Lung (tissue), 17 donors: ENCODE measurements at places on chromosomes 4 and X. TPM values are rescaled to one million over a fixed set of nuclear protein-coding genes. Genes with fewer than 3 reads are reported as not detected.
A peak's percentile ranks its signal among the peaks of the same experiment; 100 is the strongest.

The CSN3 gene
- not detected for polyA plus RNA-seq

The NBDY gene
- 20.8 TPM for polyA plus RNA-seq

The EGFL6 gene
- polyA plus RNA-seq, result 5.4 TPM

The HS3ST1 gene
- polyA plus RNA-seq, result 1.7 TPM

GRCh38 chr4:182688081-182688480 is 229.1 kb downstream of the DCTD start:
- no peak for DNase-seq

DNA sequence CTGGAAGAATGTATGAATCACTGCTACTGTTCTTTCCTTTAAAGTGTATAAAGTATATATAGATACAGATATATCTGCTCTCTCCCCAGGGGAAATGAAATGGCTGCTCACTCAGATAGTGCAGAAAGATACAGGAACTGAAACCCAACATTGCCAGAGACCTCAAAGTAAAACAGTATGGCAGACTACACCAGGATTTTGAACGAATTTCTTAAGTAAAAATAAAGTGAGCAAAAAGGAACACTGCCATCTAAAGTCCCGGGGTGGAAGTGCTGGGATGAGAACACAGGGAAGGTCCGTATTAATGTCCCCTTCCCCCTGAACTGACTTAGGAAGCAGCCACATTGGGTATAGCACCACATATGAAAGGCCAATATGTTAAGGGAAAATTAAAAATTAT is 93.4 kb downstream of the TMA16 start:
- no peak for DNase-seq

GRCh38 chr4:17562157-17562556 is 14.8 kb upstream of the LAP3 start:
- DNase-seq, result no peak

The FAM114A1 gene
- 21.5 TPM for polyA plus RNA-seq

DNA sequence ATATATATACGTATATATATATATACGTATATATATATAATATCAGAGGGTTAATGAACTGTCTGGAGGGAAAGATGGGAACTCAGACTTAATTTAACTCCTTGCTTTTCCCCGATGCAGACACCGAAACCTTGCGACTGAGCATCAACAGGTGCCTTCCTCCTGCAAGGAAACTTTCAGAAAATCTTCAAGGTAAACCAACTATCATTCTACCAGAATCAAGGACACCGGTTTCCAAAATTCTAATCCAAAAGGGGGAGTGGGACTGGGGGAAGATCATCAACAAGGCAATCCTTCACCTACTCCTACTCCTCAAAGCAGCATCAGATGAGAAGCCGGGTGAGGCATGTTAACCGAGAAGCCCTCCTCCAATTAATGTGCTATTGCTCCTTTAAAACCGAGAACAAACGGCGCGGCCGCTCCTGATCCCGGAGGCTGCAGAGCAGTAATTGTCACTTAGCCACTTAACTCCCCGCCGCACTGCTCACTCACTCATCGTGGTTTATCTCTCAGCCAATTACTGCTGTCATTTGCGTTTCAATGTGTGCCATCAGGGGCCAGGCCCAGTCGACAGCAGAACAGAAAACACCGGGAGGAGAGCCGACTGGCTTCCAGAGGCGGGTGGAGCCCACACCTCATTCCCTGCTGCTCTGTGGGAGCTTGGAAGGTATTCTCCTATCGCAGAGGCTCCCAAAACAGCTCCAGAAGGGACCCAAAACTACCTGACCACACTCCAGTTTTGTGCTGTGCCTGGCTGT is 61.7 kb downstream of the MAML3 start:
- peak; percentile 60 for DNase-seq

- DNase-seq, result peak; percentile 73
Measured at GRCh38 chr4:10239982-10240654, 123.5 kb upstream of the WDR1 start.

The OPRPN gene
- polyA plus RNA-seq, result not detected

DNA sequence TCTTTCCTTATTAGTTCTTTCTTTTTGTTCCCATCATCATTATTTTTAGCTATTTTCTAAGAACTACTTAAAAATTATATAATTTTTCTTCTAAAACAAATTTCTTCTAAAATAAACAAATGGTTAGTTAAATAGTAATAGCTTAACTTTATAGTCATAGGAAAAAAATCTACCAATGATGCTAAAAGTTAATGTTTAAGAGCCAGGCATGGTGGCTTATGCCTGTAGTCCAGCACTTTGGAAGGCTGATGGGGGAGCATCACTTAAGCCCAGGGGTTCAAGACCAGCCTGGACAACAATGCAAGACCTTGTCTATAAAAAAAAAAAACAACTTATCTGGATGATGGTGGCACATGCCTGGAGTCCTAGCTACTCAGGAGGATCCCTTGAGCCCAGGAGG is 127.1 kb upstream of the ANXA3 start:
- DNase-seq, result no peak

The GAGE12E gene
- not detected for polyA plus RNA-seq

DNA sequence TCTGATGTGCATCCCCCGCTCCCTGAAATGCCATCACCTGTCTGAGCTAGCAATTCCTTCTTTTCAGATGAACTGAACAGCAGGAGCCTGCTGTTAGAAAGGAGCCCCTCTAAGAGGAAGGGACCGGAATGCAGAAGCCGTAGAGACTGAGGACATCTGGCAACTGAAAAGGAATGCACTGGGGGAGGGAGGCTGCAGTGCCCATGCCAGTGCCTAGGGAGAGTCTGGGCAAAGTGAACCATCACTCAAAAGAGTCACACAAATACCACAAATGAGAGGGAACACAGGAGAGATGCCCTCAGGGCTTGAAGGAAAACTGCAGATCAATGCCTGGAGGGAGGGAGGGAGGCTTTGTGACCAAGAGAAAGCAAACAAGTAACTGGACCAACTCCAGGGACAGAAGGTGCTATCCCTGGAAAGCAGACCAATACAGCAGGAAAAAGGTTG is 93.9 kb upstream of the CBR4 start:
- DNase-seq, result no peak

GRCh38 chr4:187387739-187388138 is 607.8 kb upstream of the ZFP42 start:
- DNase-seq, result no peak

The MAGEA2 gene
- not detected for polyA plus RNA-seq

GRCh38 chr4:140691369-140691768 is 64.8 kb downstream of the TBC1D9 start:
- DNase-seq, result no peak

- DNase-seq, result no peak
Measured at GRCh38 chr4:107891299-107891698, 40.0 kb upstream of the CYP2U1 start.

- no peak for DNase-seq
Measured at GRCh38 chrX:65707151-65707550, 39.7 kb downstream of the MSN start.

DNA sequence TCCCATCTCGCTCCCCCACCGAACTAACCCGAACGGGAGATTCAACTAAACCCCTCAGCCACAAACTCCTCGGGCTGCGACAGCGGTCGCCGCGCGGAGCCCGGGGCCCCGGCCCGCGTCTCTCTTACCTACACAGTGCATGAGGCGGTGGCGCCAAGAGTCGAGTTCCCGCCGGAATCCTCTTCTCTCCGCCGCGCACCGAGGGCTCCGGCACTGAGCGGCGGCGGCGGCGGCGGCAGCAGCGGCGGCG is 160 bp downstream of the LCORL start:
- no peak for DNase-seq

The TMEM255A gene
- polyA plus RNA-seq, result 0.20 TPM

DNA sequence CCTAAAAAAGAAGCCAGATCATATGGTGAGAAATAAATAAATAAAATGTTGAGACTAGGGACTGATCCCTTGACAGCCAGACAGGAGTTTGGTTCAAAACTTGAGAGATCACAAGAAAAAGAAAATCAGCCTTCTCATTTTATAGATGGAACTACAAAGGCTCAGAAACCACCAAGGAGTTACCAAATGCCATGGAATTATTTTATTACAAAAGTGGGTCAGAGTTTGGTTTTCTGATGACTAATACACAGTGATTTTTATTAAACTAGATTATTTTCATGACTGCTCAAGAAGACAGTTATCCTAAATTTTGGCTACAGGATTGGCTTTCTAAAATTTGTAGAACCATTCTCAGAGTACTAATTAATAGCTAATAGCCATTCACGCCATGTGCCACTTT is 6.2 kb downstream of the CXCL1 start:
- DNase-seq, result no peak

The MAGEA10 gene
- not detected for polyA plus RNA-seq

The POU4F2 gene
- polyA plus RNA-seq, result not detected

- peak; percentile 47 for DNase-seq
Measured at GRCh38 chr4:163558539-163559044, 64.1 kb downstream of the TMA16 start.

- peak; percentile 51 for DNase-seq
Measured at GRCh38 chr4:165872461-165873297, at the start of gene TLL1. TSS of gene TLL1 (plus strand) at chr4:165873237. CDS start at chr4:165873905, 668 bp downstream.

The GPR119 gene
- not detected for polyA plus RNA-seq

The MSMO1 gene
- 186 TPM for polyA plus RNA-seq

DNA sequence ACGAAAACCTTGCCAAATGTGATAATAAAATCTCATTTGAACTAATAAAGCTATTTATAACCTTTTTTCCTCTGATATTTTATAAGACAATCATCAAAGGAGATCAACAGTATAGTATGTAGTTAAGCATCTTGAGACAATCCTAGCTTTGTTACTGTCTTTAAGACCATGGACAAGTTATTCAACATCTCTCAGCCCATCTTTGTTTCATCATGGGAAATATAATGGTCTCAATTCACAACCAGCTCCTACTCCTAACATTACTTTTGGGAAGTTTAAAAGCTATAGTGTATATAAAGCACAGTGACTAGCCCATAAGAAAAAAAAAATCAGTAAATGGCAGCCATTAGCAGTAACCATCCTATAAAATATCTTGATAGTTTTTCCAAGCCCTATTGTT is 57.6 kb upstream of the APELA start:
- no peak for DNase-seq

The NCAPG gene
- polyA plus RNA-seq, result 1.6 TPM
